Urinary bladder (tissue), 4 donors: ENCODE measurements at places on chromosomes 3 and 15. TPM values are rescaled to one million over a fixed set of nuclear protein-coding genes. Genes with fewer than 3 reads are reported as not detected.

DNA sequence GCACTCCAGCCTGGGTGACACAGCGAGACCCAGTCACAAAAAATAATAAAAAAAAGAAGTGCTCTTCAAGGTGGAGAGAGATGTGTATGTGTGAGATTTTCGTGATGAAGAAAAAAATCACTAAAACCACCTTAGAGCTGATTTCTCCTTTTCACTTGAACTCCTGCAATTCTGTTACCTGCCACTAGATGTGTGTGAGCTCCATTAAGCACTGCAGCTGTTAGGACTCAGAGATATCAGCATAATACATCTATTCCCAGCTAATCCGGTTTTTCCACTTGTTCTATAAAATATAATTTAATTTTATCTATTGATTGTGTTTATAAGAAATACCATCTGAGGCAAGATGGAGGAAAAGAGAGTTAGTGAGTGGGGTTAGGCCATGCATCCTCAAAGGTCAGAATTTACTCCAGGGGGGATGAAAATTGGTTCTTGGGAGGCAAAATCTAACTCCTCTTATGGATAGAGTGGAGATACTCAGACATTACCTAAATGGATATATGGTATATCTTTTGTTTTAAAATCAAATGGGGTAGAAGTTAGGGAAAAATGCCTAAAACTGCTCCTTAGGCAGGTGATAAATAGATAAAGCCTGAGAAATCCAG lies 152.7 kb downstream of the IL20RB start:
- no peak for DNase-seq

DNA sequence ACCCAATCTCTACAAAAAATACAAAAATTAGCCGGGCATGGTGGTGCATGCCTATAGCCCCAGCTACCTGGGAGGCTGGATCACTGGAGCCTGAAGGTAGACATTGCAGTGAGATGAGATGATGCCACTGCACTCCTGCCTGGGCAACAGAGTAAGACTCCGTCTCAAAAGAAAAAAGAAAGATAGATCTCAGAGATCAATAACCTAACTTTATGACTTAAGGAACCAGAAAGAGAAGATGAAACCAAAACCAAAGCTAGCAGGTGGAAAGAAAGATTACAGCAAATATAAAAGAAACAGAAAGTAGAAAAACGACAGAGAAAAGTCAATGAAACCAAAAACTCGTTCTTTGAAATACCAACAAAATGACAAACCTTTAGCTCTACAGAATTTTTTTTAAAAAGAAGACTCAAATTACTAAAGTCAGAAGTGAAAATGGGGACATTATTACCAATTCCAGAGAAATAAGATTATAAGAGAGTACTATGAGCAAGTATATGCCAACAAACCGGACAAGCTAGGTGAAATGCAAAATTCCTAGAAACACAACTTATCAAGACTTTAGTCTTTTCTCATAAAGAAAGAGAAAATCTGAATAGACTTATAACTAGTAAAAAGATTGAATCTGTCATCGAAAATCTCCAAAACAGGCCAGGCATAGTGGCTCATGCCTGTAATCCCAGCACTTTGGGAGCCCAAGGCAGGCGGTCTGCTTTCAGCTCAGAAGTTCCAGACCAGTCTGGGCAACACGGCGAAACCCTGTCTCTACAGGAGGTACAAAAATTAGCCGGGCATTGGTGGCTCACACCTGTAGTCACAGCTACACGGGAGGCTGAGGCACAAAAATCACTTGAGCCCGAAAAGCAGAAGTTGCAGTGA lies 35.0 kb downstream of the ACAP2 start:
- DNase-seq = no peak

The PTPN9 gene
- 26.6 TPM for total RNA-seq

The CKMT1A gene
- total RNA-seq = 0.79 TPM

DNA sequence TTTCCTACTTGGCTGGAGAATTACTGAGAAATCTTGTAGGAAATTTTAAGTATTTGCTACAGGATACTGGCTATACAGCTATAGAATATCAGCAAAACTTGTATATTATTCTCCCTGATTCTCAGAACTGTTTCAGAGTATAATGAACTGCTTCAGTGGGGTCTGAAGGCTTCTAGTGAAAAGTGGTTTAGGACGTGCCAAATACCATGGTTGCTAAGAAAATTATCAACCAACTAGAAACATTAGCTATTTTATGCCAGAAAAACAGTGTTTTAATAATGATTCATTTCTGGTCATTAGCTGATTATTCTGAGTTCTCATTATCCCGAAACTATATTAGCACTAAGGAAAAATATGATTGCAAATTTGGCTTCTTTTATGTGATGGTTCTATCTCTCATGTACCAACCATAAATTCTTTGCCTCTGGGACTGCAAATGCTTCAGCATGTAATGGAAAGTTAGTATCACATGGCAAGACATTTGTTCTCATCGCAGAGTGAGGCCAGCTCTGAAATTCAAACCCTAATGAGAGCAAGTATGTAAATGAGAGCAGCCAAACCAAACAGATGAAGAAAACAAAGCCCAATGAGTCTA lies 11.0 kb upstream of the TSC22D2 start:
- DNase-seq = no peak

GRCh38 chr3:167626490-167626889 lies 27.3 kb downstream of the WDR49 start:
- no peak for DNase-seq

GRCh38 chr3:132800958-132801357 lies 78.7 kb upstream of the NPHP3 start:
- DNase-seq = no peak

- no peak for DNase-seq
Measured at GRCh38 chr3:184134746-184135148, 411 bp upstream of the EIF2B5 start.

The PCOLCE2 gene
- 58.4 TPM for total RNA-seq

The COL7A1 gene
- 20.0 TPM for total RNA-seq

GRCh38 chr15:64544450-64544849 lies 84.1 kb downstream of the ZNF609 start:
- DNase-seq = no peak

GRCh38 chr3:117219296-117219695 lies 509.7 kb downstream of the TUSC7 start:
- DNase-seq = no peak

- no peak for DNase-seq
Measured at GRCh38 chr15:39451121-39451688, 129.7 kb upstream of the THBS1 start.

GRCh38 chr3:26655231-26655630 lies 32.7 kb downstream of the LRRC3B start:
- no peak for DNase-seq

The SCG3 gene
- 1.9 TPM for total RNA-seq

The ZNF619 gene
- total RNA-seq = 7.6 TPM

DNA sequence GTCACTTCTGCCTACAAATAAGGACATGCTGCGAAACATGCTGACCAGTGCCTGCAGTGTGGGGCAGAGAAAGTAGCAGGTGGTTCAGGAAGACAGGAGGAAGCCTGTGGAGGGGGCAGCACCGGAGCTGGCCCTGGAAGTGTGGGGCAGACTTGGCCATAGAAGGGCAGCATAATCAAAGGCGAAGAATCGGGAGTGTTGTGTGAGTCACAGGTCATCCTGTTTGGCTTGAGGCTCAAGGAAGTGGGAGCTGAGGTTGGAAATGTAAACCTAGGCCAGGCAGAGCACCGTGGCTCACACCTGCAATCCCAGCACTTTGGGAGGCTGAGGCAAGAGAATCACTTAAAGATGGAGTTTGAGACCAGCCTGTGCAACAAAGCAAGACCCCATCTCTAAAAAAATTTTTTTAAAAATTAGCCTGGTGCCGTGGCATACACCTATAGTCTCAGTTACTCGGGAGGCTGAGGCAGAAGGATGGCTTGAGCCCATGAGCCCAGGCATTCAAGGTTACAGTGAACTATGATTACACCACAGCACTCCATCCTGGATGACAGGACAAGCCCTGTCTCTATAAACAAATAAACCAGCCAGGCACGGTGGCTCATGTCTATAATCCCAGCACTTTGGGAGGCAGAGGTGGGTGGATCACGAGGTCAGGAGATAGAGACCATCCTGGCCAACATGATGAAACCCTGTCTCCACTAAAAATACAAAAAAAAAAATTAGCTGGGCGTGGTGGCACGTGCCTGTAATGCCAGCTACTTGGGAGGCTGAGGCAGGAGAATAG lies 54.0 kb downstream of the FAM43A start:
- no peak for DNase-seq

GRCh38 chr3:194970066-194970465 lies 284.4 kb downstream of the FAM43A start:
- no peak for DNase-seq

The DPPA2 gene
- not detected for total RNA-seq

- DNase-seq = no peak
Measured at GRCh38 chr3:156516961-156517360, 38.0 kb downstream of the SSR3 start.

DNA sequence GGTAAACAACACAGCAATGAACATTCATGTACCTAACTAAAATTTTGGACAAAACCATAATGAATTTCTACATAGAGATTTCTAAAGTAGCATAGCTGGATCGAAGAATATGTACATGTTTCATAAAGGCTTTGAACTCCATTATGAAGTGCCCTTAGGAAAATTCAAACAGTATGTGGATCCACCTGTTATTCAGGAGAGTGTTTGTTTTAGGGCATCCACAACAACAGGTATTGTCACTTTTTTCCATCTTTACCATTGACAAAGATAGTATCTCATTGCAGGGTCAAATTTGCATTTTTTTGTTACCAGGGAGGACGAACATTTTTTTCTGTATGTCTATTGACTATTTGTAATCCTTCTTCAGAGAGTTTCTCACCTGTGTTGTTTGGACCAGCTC lies 75.0 kb downstream of the COL6A5 start:
- no peak for DNase-seq

DNA sequence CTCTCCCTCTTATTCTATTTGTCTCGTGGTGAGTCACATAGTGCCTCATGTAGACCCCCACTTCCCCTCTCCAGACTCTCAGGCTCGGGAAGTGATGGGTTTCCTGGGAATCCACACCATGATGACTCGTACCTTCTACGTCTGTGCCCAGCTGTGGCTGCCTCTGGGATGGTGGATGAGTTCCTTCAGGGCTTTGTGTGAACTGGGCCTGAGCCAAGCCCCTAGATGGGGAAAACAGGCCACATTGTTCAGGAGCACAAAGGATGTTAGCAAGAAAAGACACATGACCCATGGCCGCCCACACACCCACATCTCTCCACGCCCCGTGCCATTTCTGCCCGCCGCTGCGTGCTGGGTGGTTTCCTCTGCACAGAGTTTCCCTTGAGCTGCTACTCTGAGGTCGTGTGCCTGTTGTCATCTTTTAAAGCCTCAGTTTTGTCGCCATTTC lies 10.5 kb downstream of the ISG20 start:
- DNase-seq = no peak

DNA sequence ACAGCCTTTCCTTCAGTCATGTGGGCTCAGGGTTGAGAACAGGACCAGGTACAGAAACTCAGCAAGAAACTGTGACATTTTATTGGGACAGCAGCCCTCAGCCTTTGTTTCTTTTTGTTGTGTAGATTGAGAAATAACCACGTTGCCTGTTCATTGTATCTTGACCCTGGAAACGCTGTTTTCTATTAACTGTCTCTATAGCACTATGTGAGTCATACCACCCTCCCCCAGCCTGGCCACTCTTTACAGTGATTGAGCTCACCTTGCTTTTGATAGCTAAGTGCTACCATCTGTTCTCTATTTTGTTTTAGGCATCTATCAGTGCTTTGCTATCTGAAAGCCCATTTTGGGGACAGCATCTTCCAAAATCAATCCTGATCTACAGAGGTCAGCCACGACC lies 127.9 kb downstream of the CD47 start:
- DNase-seq = no peak

DNA sequence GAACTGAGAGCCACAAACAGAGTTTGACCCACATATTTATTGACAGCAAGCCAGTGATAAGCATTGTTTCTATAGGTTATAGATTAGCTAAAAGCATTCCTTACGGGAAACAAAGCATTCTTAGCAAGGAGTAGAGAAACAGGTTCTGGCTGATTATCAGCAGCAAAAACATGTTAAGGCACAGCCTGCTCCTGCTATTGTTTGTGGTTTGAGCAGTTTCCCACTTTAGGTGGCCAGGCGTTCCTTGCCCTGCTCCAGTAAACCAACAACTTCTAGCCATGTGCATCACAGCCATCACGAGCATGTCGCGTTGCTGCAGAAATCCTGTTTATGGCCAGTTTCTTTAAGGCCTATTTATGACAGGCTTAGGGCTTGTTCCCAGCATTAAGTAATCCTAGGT lies 44.7 kb upstream of the C2CD4B start:
- peak; percentile 48 for DNase-seq

DNA sequence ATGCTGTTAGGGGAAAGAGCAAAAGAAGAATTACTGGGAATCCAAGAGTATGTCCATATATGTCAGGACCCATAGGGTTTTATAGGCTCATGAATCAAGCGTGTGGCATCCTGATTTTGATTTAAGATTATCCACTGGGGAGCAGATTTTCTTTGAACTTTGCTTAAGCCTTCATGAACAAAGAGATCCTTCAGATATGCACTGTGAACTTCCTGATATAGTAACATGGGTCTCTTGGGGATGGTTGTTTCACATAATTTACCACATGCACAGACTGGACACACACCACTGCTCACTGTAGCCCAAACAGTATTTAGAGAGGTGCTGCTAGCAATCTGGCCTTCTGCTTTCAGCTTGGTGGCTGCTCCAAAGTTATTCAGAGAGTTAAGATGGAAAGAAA lies 200.9 kb upstream of the ZPLD1 start:
- no peak for DNase-seq

The CIB2 gene
- total RNA-seq = 11.4 TPM

- DNase-seq = no peak
Measured at GRCh38 chr15:82056958-82057823, 11.4 kb upstream of the MEX3B start.

- no peak for DNase-seq
Measured at GRCh38 chr3:49461443-49462171, 8.5 kb upstream of the DAG1 start.

DNA sequence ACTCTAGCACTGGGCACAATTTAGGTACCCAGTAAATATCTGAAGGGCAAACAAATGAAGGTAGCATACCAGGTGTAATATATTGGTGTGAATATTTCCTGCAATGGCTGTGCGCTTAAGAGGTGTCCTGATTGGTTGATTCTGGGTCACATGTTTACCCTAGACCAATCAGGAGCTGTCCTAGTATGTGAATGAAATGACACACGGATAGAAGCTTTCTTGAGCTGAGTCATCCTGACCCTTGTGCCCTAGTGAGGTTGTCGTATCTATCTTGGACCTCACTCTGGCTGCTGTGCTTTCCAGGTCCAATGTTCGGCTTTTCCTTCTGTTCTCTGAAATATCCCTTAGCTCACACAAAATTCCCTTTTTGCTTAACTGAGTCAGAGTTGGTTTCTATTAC lies 58.1 kb upstream of the FOXP1 start:
- DNase-seq = no peak
